ENCODE measurements at places on chromosomes 3 and 15. TPM values are rescaled to one million over a fixed set of nuclear protein-coding genes. Genes with fewer than 3 reads are reported as not detected.

DNA sequence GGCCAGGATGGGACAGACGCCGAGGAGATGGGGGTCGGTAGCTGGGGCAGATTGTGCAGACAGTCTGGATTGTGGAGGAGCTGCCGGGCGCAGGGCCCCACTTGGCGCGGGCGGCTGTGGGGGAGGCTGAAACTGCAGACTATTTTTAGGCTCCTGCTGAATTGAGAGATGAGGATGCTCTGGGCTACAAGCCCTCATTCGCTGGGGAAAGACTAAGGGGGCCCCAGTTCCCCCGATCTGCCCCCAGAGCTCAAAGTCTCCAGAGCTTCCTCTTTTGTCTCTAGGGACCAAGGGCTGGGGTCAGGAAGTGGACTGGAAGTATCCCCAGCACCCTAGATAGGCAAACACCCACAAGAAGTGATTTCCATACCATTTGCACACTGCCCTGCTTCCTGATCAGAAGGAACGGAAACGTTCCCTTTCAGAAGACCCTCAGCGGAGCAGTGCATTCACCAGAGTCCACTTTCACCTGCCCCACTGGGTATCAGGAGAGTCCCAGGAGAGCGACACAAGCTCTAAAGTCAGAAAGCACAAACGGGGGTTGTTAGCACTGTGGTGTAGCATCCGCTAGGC is 29.7 kb downstream of the SEMA7A start:
- DNase-seq: no peak

- DNase-seq: no peak
Measured at GRCh38 chr3:58013973-58014649, 5.9 kb downstream of the FLNB start.

- no peak for DNase-seq
Measured at GRCh38 chr3:154254527-154254926, 69.8 kb downstream of the DHX36 start.

- DNase-seq: no peak
Measured at GRCh38 chr15:71600237-71600636, 210.1 kb upstream of the NR2E3 start.

DNA sequence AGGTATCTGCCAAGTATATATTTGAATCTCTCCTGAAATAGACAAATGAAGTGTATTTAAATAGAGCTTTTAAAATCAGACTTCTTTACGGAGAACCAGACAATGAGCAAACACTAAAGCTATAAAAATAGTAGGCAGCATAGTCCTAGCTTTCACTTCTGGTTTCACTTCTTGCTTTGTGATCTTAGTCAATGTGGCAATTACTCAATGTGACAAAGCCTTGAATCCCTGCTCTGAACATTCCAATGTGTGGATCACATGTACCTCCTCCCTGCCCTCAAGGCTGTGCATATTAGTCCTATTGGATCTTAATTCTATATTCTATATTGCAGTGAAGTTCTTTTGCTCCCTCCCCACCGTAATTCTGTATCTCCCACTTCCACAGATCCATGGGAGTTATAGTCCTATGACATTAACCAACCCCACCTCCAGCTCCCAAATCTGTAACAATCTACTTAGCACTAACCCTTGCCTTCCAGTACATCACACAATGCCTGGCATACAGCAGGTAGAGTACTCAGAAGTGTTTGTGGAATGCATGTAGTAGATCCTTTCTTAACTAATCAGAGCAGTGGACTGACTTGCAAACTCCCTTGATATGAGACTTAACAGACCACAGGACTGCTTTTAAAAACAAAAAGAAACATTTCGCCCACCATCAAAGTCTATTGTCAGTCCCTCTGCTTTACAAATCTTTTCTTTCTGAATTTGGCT is 24.3 kb upstream of the CP start:
- no peak for DNase-seq

- no peak for DNase-seq
Measured at GRCh38 chr3:67896130-67896529, 241.7 kb upstream of the SUCLG2 start.

DNA sequence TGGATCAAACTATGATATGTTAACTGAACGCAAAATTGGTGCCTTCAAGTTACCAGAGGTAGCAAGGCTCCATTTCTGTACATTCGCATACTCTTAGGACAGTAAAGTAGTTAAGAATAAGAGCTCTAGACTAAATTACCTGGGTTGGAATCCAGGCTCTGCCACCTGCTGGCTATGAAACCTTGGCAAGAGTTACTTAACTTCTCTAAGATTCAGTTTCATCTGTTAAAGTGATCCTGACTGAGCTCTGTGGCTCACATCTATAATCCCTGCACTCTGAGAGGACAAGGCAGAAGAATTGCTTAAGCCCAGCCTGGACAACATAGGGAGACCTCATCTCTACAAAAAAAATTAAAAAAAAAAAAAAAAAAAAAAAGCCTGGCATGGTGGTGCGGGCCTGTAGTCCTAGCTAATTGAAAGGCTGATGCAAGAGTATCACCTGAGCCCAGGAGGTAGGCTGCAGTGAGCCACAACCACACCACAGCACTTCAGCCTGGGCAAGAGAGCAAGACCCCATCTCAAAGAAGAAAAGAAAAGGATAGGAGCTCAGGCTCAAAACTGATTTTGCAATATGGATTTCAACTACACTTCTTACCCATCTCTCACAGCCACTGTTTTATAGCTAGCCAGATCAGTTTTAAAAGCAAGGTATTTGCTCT is 21.3 kb downstream of the GSK3B start:
- DNase-seq: no peak

GRCh38 chr3:142150271-142150670 is 927 bp upstream of the TFDP2 start:
- no peak for DNase-seq

- DNase-seq: peak; percentile 66
Measured at GRCh38 chr15:68650901-68651709, 72.3 kb downstream of the CORO2B start.

GRCh38 chr15:89817701-89818280 is 3.1 kb upstream of the ANPEP start:
- DNase-seq: no peak

DNA sequence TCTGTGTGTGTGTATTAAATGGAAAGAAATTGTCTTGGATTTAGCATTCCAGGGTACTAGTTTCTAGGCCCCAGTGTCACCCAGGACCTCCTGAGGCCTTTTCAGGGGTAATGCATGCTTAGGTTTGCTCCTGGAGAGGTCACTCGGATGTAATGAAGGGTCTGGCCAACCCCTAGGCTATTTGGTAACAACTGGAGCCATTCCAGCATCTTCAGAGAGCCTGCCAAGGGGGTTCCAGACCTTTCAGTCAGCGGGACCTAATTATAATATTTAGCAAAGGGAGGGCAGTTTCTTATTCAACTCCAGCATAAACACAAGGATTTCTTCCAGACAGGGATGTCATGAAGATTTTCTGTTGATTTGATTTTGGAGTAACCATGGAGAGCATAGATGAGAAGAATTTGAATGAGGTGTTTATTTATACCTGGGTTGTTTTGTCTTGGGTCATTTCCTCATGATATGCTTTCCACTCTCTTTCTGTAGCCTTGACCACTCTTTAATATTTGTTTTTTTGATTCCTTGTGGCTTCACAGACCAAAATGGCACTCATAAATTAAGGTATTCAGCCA is 17.4 kb downstream of the KAT2B start:
- DNase-seq: no peak

- no peak for DNase-seq
Measured at GRCh38 chr3:16794257-16794656, 90.5 kb upstream of the PLCL2 start.

DNA sequence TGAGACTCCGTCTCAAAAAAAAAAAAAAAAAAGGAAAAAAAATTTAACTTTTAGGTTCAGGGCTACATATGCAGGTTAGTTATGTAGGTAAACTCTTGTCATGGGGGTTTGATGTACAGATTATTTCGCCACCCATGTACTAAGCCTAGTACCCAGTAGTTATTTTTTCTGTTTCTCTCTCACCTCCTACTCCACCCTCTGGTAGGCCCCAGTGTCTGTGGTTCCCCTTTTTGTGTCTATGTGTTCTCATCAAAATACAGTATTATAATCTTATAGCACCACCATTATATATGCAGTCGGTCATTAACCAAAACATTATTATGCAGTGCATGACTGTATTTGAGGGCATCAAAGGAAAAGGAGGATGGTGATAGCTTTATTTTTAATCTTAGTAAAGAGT is 47.3 kb downstream of the CHP1 start:
- DNase-seq: no peak

- DNase-seq: no peak
Measured at GRCh38 chr15:100761290-100761935, 118.2 kb upstream of the ALDH1A3 start.

DNA sequence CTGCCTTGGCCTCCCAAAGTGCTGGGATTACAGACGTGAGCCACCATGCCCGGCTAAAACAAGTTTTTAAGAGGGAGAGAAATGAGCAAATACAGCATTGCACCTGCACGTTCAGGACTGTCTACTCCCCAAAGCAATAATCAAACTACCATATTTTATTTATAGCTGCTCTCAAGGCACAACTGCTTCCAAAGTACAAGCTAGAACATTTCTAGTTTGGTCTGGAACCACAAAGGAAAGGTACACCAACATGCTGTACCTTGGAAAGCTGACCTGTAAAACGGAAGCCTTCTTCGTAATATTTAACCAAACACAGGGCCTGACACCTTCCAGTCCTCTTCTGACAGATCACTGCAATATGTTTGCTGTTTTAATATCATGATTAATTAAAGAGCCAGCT is 14.5 kb upstream of the VGLL4 start:
- DNase-seq: no peak

GRCh38 chr3:195150181-195151118 is 120.5 kb downstream of the XXYLT1 start:
- DNase-seq: peak; percentile 86

The CMC1 gene
- total RNA-seq: 23.6 TPM

The SLC15A2 gene
- total RNA-seq: 63.6 TPM

The IGSF11 gene
- 1.1 TPM for total RNA-seq

The OR5K2 gene
- total RNA-seq: not detected

The TUSC7 gene
- not detected for total RNA-seq

The ULK3 gene
- total RNA-seq: 40.3 TPM

The ACKR2 gene
- 5.3 TPM for total RNA-seq

The SLC24A5 gene
- total RNA-seq: not detected

The ZIC4 gene
- not detected for total RNA-seq

The PLS1 gene
- 23.9 TPM for total RNA-seq

The LRRC28 gene
- 23.8 TPM for total RNA-seq

The EPHB1 gene
- total RNA-seq: 3.0 TPM

Data from lower lobe of right lung (tissue), 2 donors.